ENCODE measurements at places on chromosomes 3 and 15.

DNA sequence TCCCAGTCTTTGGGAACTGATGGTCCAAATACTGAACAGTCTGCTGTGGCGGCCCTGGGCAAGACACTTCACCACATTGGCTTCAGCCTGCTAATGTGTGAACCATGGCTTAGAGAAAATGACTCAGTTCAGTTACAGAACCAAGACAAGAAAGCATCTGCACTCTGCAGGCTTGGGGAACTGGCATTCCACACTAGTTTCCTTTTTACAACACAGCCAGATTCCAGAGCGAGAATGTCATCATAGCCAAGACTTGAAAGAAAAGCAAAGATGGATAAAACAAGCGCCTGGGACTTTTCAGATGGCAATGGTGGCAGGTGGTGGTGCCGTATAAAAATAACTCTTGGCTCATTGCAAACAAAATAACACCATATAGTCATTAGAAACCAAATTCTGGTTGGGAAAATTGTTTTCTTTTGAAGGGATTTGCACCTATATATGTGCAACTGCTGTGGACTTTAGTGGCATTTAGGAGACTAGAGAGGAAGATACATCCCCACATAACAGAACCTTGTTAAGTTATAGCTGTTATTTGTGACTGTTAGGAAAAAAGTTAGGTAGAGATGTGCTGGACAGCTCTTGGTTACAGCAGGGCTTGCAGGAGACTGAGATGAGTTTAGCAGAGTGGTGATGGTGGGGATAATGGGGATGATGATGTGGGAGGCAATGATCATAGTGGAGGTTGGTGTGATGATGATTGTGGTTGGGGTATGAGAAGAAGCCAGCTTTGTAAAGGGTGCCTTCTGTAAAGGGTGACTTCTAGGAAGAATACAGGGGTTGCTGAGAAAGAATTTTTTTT is 273.6 kb downstream of the THRB start:
- DNase-seq: peak; percentile 97

DNA sequence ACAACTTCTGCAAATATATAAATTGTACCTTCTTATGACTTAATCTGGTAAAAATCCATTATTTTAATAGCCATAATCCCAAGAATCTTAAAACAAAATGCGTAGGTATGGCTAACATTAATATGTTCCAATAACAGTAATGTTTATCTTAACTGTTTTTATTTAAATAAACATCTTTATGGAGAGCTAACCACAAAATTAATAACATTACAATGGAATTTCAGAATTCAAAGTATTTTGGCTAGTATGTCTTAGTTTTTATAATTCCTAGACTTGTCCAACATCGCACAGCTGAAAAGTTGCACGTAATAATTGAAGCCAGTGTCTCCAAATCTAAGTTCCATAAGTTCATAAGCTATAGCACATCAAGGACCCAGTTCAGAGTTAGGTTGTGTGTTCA is 47.6 kb downstream of the ANKRD28 start:
- DNase-seq: no peak

- no peak for DNase-seq
These were observed 16.2 kb downstream of the SPSB4 start for GRCh38 chr3:141067206-141067974.

- DNase-seq: no peak
These were observed 65.1 kb downstream of the MRPL46 start for GRCh38 chr15:88401996-88402656.

DNA sequence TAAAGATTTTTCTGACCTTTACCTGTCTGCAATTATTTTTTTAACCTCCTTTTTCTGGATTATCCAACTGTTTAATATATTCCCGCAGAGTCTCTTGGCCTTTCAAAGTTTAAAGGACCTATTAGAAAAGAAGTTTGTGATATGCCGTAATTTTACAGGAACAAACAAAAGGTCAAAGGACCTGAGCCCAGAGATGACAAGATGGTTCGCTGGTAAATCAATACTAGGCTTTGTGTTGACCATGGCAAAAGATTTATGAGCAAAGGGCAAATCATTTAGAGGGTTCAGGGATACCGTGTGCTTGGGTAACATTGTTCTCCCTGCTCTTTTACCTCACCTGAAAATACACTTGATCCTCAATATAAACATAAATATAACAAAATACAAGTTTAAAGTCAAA is 923.5 kb downstream of the ROBO1 start:
- DNase-seq: no peak

- DNase-seq: no peak
These were observed 10.4 kb downstream of the KY start for GRCh38 chr3:134640378-134640777.

DNA sequence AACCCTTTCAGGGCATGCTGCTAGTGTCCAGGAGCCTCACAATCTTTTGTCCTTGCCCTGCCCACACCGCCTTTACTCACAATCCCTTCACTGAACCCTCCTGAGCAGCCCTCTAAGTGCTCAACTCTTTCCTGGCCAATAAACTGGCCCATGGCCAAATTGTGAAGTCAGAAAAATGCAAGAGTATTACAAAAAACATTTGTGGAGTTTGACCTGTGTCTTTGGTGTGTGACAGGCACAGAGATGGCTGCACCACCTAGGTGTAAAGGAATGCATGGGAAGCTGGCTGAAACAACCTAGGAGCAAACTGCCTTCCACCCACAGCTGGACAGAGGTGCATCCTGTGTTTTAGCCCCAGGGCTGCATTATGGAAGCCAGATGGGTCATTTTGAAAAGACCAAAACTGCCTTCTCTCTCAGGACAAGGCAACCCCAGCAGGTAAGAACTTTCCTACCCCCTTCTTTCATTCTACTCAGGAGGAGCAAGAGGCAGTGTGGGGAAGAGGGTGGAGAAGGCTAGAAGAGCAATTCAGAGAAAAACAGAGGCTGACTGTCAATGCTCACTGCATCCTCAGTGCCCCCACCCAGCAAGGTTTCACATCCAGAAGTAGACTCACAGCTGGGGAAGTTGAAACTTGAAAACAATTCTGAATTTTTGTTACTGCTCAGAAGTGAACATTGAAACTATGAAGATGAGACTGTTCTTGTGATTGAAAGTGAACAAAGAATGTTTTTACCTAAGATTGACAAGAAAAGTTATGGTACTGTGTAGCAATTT is 78.6 kb downstream of the TRIM42 start:
- no peak for DNase-seq

DNA sequence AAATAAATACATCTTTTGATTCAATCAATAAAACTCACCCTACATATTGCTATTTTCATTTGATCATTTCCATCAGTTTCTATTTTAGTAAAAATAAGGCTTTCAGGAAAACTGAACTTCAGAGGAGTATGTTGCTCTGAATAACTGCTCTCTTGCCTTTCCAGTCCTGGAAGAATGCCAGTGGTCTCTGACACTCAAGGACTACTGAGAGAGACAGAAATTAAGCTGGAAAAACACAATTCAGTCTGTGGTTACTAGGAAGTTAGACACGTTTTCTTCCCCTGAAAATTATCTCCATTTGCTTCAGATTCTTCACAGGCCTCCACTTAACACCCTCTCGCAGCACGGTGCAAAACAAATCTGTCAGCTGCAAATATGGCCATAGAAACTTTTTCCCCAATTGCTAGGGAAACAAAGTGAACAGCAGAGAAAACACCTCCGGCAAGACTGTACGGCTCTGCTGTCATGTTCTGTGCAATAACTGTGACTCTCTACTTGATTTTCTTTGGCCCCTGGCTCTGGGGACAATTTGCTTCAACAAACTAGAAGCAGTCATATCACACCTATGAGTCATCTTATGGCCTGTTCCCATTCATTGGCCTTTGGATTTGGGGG is 353.0 kb downstream of the MAGI1 start:
- DNase-seq: peak; percentile 40

- DNase-seq: peak; percentile 19
These were observed 34.5 kb downstream of the PLA2G4D start for GRCh38 chr15:42059661-42060476.

- DNase-seq: peak; percentile 67
These were observed 117.0 kb downstream of the IMPG2 start for GRCh38 chr3:101203411-101203810.

- peak; percentile 80 for DNase-seq
These were observed 18.6 kb upstream of the CNTN3 start for GRCh38 chr3:74633021-74633420.

DNA sequence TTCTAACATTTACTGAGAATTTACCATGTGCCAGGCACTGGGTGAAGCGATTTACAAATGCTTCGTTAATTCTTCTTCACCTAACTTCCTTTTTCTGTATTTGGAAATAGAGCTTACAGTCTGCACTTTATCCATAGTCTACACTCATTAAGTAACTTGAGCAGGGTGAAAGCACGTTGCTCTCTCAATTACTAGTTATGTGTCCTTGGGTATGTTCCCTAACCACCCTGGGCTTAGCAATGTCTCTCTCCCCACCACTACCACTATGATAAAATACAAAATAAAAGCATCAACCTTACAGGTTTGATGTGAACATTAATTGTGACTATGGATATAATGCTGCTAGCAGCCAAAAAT is 172.9 kb upstream of the SLC2A2 start:
- DNase-seq: no peak

- no peak for DNase-seq
These were observed 71.0 kb downstream of the WWTR1 start for GRCh38 chr3:149586871-149587270.

DNA sequence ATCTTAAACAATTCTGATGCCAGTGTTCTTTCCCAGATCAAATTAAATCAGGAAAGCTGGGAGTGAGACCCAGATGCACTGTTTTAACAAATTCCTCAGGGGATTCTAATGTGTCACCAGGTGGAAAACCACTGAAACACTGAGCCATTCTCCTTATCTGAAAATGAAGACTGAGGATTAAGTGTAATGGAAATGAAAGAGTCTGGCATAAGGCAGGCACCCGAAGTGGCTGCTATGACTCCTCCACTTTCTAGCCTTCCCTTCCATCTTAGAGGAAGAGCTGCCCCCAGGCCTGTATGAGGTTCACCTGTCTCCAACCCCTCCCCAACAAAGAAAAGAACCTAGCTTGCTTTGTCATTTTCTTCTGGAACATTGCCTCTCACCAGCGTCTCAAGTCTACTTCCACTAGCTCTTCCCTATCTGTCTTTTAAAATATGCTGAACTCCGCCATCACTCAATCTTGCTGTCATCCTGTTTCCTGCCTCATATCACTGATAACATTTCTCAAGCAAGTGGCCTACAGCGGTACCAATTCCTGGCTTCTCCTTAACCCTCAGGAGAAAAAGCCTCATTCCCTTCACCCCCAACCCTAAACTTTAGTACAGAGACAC is 13.7 kb upstream of the ABHD2 start:
- no peak for DNase-seq

DNA sequence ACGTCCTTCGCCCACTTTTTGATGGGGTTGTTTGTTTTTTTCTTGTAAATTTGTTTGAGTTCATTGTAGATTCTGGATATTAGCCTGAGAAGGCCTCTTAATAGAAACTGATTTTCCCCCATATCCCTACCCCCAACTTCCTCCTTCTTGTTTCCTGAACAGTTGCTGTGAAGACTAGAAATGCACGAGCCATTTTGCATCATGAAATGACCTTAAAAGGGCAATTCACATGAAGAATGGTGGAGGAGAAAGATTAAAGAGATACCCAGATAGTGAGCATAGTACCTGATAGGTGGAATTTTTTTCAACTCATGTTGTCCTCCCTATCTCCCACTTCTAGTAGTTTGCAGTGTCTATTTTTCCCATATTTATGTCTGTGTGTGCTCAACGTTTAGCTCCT is 55.2 kb upstream of the KCNH8 start:
- no peak for DNase-seq

GRCh38 chr3:2156244-2156847 is 57.7 kb downstream of the CNTN4 start:
- no peak for DNase-seq

- DNase-seq: peak; percentile 88
These were observed 263.9 kb upstream of the TGFBR2 start for GRCh38 chr3:30342318-30343060.

DNA sequence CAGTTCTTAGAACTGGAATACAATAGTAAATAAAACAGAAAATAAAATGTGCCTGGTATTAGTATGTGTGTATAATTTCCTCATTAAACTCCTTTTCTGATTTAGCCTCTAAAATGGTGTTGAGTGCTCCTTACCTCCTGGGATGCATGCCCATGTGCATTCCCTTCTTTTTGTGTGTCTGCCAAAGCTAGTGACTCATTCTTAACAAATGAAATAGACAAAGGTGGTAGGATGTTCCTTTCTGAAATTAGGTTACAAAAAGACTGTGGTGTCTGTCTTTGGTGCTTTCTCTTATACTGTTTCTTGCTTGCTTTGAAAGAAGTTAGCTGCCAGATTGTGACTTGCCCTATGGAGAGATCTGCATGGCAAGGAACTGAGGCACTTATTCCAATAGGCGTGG is 623.7 kb downstream of the GRM7 start:
- DNase-seq: no peak

DNA sequence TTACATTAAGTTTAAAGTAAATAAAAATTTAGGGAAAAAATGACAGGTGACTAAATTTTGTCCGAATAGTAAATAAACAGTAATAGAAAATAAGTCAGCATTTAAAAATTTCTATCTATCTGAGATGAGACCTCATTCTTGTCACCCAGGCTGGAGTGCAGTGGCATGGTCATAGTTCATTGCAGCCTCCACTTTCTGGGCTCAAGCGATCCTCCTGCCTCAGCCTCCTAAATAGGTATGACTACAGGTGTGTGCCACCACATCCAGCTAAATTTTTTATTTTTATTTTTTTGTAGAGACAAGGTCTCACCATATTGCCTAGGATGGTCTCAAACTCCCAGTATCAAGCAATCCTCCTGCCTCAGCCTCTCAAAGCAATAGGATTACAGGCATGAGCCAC is 7.8 kb downstream of the KPNA4 start:
- DNase-seq: no peak

DNA sequence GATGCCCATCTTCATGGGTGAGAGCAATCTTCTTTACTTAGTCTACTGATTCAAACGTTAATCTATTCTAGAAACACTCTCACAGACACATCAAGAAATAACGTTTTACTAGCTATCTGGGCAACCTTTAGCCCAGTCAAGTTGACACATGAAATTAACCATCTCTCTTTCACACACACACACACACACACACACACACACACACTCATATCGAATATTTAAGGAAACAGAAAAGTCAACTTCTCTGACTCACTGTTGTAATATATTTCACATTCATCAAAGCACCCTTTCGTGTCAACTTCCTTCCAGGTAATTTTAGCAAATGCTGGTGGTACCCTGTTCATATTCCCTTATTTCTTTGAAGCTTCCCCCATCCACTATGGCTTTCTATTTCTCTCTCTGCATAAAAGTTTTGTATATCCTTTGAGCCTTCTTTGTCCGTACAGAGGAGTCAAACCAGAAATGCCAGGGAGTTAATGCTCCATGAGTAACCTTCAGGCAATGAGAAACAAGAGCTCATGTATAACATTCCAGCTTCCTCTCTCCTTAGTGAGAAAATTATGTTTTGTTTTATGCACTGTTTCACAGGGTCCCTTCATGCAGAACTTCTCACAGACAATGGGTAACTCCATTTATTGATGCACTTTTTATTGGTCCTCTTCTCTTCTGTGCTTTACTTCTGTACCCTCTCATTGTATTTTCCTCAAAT is 335.5 kb upstream of the CBLB start:
- no peak for DNase-seq

DNA sequence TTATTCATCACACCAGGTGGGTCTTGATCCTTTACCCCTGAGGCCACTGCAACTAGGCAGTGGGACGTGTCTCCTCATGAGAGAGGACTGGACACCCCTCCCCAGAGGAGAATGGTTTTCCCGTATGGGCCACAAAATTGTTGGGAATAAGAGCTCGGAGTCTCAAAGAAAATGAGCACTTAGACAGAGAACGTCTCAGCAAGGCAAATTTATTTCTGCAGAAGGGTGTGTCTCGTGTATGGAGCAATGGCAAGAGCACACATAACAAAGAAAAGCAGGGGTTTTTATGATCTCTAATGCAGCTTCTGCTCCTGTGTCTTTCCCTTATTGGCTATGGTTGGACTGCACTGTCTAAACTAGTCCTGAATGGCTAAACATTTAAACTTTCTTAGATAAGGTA is 803.5 kb downstream of the PLOD2 start:
- no peak for DNase-seq

Data from AG10803 (cell line).